Astrocyte (in vitro differentiated cells and primary cell): ENCODE measurements at places on chromosomes 6 and 20.
A peak's percentile ranks its signal among the peaks of the same experiment; 100 is the strongest.

DNA sequence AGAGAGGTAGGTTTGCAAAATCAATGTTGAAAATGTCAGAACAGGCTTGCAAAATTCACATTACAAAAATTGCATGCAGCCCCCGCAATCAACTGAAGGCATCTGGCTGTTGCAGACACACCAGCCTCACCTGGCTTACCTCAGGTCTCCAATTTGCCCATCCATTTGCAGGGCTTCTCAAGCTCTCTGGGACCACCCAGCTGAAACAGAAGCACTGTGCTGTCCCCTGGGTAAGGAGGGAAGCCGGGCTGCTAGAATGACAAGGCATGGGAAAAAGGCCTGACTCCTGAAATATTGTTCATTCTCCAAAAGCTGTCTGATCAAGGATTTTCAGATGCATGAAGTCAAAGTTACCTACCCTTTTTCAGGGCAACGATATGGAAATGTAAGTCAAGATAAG lies 52.6 kb upstream of the CD93 start:
- DNase-seq: no peak

DNA sequence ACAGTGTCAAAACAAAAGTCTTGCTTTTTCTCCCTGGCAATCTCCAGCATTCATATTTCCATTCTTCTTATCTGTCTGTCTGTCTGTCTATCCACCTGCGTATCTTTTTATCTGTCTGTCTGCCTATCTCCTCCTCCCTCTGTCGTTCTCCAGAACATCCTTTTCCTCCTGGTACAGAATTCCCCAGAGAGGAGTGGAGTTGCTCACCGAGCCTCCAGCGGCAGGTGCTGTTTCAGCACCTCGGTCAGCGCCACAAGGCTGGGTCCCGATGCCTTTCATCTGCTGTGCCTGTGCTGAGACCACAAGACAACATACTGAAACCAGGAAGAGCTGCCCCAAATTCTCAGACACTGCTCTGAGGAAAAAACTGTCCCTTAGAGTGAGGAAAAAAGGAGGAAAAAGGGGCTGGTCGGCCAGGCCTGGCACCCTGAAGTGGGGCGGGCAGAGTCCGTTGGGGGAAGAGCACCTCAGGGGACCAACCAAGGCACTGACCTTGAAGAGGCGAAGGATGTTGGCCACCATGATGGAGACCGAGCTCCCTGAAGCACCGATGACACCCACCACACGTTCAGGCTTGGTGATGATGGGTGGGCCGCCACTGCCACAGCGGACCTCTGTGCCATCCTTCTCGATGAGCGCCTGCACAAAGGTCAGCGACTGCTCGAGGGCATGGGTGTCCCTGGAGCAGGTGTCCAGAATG lies 13.3 kb downstream of the GRM4 start:
- DNase-seq: peak; percentile 10

DNA sequence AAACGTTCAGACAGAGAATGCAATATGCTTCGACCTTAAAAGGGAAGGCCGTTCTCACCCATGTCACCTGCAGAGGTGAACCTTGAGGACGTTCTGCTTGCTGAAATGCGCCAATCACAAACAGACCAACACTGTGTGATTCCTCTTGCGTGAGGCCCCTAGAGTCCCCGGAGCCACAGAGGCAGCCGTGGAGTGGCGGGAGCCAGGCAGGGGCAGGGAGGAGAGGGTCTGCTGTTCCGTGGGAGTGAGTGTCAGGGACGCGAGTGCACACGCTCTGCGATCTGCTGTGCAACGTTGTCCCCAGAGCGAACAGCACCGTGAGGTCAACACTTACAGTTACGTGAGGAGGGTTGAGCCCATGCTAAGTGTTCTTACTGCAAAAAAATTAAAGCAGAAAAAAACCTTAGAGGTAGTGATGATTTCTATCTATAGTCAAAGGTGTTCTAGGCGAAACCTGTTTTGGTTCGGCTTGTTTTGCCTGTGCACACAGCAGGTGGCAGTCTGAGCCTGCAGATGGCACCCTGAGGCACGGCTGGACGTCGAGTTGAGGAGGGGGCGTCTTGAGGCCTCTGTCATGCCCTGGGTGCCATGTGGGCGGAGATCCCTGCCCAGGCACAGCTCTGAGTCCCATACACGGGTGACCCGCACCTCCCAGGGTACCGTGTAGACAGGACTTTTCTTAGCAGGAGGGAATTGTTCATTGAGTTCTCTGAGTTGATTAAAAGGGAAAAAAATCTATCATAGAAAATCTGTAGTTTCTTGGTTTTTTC lies 71.7 kb upstream of the FRMD1 start:
- no peak for DNase-seq

DNA sequence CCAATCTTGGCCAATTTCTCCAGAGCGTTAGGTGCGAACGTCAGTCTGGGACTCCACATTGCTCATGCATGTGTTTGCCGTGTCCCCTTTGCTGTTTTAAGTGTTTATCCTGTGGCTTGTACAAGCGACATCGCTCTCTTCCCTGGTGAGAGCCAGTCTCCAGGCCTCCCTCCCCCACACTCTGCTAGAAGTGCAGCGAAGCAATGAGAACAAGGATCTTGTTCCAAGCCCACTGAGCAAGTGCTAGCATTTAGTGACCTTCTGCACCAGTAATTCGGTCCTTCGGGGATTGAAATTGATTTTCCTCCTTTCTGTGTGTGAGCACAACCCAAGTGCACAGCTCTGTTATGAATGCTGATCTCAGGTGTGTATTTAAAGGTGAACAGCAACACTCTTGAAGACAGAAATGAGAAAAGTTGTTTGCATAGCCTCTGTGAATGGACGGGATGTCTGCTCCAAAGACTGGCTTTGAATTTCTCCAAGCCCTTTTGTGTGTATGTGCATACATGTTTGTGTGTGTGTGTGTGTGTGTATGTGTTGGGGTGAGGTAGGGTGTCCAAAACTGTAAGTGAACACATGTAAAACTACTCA lies 29.0 kb downstream of the CD83 start:
- no peak for DNase-seq

GRCh38 chr6:125132058-125132457 lies 21.5 kb upstream of the TPD52L1 start:
- DNase-seq: no peak

DNA sequence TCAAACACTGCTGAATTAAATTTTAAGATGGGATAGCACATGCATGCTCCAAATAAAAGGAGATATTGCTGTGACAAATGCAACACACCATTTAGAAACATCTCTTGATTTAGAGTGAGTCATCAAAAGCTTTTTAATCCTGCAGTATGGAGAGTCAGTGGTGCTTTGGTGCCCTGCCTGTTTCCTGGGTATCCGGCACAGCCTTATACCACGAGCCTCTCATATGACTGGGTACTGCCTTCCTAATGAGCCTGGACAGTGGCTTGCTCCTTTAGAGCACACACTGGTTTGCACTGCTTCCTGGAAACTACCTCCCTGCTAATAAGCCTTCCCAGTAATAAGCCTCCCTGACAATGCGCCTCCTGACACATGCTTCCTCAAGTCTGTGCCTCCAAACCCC lies 65.3 kb upstream of the KCNK16 start:
- no peak for DNase-seq

DNA sequence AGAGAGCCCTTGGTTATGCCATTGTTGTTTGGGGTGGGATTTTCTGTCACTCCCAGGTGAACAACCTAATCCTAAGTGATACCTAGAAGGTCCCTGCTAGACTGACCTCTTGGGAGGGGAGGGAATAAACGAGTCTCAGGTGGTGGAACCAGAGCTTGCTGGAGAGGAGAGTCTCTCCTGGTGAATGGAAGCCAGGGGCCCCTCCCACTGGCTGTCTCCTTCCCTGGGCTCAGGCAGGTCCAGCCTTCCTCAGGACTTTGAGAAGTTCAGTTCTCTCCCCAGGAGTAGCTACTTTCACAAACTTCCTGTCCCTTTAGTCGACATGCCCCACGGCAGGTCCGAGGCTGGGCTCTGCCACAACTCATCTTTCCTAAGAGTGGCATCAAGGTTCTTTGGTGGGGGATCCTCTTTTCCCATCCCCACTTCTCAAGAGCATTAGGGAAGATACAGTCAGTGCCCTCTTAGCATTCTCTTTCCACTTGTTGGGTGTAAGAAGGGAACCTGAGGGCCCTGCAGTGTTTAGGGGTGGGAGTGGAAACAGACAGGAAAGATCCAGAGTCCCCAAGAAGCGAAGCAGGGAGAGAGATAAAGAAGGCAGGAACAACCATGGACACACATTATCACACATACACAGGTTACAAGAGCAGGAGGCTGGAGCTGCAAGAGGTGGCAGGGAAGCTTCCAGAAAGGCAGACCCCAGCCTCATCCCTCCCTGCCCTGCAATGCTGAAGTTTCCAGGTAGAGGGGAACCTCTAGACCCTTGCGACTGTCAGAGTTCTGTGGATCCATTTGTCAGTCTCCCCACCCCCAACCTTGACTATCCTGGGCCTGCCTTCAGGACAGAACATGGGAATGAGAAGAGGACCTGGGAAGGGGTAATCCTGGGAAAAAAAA lies 900 bp upstream of the GLP1R start:
- no peak for DNase-seq

DNA sequence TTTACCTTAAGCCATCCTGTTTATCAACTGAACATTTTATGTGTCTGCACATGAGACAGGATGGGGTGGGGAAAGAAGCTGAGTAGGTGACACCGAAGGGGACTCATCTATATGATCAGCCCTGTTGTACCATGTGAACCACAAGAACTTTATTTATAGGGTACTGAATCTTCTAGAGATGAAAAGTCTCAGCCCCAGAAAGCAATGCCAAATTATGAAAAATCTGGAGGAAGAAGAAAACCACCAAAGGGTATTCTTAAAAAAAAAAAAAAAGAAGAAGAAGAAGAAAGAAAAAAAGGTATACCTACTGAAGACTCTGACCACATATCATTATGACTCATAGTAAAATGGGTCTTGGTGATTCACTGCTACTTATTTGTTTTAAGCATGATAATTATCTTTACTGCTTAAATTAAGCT lies 39.8 kb upstream of the HBS1L start:
- DNase-seq: peak; percentile 43

GRCh38 chr20:18255526-18255925 lies 32.8 kb upstream of the ZNF133 start:
- no peak for DNase-seq

DNA sequence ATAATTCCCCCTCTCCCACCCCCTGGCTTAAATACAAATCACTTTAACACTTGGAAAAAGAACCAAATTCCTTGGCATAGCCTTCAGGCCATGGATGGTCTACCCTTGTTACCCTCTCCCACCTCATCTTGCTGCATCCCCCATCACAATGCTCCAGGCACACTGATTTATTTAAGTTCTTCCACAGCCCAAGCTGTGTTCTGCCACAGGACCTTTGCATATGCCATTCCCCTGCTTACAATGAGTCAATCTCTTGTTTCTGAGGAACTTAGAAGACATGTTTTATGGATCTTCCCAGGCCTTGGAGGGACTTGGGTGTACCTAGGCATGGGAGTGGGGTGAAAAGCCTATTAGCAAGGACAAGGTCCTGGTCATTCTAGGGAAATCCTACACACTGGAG lies 6.2 kb upstream of the MAFB start:
- DNase-seq: no peak

- DNase-seq: peak; percentile 17
Measured at GRCh38 chr20:17525650-17526049, 5.5 kb downstream of the BFSP1 start.

- no peak for DNase-seq
Measured at GRCh38 chr6:35388772-35389352, 46.5 kb downstream of the PPARD start.

GRCh38 chr6:80223743-80224212 lies 117.3 kb downstream of the BCKDHB start:
- peak; percentile 92 for DNase-seq

- no peak for DNase-seq
Measured at GRCh38 chr20:19827818-19828217, 69.8 kb downstream of the RIN2 start.

DNA sequence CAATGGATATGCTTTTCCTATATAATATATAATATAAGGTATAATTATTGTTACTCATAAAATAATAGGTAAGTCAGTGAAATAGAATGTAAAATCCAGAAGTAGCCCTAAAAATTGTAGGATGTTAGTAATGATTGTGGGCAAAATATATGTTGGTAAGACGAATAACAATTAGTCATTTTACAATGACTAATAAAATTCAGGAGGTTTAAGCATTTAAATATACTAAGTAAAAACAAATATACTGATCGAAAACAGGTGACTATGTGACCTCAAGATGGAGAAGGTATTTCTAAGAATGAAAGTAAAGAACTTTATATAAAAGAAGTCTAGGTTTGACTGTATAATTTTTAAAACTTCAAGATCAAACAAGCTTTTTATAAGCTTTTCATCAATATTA lies 28.9 kb downstream of the FUCA2 start:
- peak; percentile 2 for DNase-seq

DNA sequence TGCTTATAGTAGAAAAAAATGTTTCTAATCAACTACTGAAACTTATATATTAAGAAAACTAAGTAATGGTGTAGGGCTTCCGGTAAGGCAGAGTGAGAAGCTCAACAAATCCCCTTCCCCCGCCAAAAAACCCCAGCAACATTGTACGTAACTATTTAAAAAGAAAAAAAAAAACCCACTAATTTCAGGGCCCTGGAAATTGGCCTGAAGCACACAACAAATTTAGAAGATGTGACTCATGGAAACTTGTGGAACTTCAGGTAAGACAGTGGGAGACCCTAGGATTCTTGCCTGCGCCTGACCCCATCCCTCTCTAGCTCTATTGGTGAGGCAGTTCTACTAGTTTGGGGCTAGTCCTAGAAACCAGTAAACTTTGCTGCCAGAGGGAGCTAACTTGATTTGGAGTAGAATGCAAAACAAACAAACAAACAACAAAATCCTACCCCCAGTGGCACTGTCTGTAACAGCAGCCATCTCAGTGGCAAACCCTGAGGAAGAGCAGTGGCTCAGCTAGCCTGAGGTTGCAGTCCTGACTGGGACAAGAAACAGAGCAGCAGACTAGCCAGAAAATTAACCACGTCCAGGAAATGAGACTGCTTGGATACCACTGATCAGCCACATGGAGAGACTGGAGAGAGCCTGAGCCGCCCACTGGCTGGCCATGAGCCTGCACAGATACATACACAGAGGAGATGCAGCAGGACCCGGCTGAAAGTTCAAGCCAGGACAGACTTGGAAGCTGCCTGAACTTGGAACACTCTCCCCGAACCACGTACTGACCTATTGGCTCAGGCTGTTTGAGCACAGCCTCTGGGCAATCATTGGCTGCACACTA lies 135.1 kb downstream of the TBXT start:
- peak; percentile 81 for DNase-seq

DNA sequence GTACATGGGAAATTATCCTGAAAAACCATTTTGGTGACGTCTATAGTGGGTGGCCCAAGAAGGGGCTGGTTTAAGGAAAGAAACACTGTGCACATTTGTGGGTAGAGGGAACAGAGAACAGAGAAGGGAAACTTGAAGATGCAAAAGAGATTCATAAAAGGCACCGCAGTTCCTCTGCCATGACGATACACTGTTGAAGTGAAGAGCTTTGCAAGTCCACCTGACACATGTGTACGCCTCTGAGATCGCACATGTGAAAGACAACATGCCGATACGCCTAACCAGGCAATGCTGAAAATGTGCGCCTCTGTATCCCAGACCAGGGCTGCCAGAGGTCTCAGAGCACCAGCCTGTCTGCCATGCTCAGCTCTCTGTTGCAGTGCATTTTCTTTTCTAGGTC lies 180.9 kb downstream of the KIF16B start:
- no peak for DNase-seq

- no peak for DNase-seq
Measured at GRCh38 chr20:54197621-54198604, 10.0 kb upstream of the PFDN4 start.
